ENCODE measurements at places on chromosomes 12 and 14.

DNA sequence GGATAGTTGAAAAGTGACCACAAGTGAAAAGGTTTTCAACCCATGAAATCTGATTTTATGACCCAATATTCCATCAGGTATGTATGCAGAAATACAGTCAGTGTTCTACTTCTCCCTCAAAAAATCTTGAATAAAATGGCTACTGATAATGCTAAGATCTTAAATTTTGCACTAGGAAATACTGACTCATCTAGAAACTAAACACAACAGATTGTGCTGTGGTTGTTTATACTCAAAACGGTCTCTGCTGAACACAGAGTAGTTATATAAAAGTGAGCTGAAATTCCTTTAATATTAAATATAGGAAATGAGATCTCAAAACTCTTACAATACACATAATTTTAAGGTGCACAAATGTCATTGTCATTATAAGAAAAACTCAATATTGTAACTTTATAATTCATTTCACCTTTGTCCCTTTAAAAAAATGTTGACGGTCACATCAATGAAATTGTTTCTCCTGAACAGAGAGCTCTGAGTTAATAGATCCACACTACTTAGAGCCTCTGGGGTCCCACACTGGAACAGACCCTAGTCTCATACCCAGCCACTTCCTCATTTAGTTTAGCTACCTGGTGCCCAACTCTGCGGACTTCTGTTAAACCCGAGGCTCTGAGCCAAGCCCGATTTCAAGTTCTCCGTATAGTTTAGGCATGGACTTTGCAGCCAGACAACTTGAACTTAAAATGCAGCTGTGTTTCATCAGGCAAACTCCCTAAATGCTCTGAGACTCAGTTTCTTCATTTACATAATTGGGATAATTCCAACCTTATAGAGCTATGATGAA is 9.3 kb downstream of the COCH start:
- ATAC-seq, result no peak
- H3K27ac ChIP-seq, result no peak overlapping the region
- no peaks in the 10 kb centered on the region for H3K36me3 ChIP-seq
- H3K4me1 ChIP-seq, result no peaks in the 10 kb centered on the region

DNA sequence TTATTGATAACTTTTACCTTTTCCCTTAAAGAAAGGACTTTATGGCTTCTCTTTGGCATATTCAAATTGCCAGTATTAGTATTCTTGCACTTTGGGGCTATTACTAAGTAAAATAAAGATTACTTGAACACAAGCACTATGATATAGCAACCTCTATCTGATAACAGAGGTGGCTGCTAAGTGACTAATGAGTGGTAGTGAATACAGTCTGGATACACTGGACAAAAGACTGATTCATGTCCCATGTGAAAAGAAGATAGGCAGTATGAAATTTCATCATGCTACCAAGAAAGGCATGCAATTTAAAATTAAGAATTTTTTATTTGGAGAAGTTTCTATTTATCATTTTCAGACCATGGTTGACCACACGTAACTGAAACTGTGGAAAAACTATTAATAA is 399.9 kb downstream of the FSCB start:
- H3K27me3 ChIP-seq, result no peaks in the 10 kb centered on the region
- no peak overlapping the region for H3K4me3 ChIP-seq
- no peaks in the 10 kb centered on the region for H3K36me3 ChIP-seq
- no peaks in the 10 kb centered on the region for H3K4me1 ChIP-seq
- ATAC-seq, result no peak

DNA sequence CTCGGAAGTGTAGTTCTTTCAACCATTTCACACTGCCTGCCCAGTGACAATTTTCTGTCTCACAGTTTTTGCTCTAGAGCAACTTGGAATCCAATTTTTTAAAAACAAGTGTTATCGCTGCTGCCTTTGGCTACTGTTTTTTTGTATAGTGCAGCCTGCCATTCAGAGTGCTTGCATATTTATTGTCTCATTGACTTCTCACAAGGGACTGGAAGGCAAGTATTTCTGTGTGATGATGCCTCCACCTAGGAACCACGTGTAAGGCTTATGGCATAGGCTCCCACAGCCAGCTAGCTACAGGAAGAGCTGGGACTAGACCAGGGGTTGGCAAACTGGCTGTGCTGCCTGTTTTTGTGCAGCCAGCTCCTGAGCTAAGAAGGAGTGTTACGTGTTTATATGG is 903 bp downstream of the PARPBP start:
- no peaks in the 10 kb centered on the region for H3K27me3 ChIP-seq
- peaks cover 25% of the 10 kb centered on the region for H3K36me3 ChIP-seq
- ATAC-seq, result no peak
- H3K4me1 ChIP-seq, result peaks cover 6% of the 10 kb centered on the region
- H3K4me3 ChIP-seq, result peak overlapping the region; percentile 97

- peaks cover 87% of the 10 kb centered on the region for H3K4me1 ChIP-seq
- no peaks in the 10 kb centered on the region for H3K36me3 ChIP-seq
- peaks cover 8% of the 10 kb centered on the region for H3K27me3 ChIP-seq
Observed at GRCh38 chr14:95487669-95488084, 28.8 kb downstream of the SYNE3 start.

GRCh38 chr12:21881965-21882364 is 59.3 kb downstream of the ABCC9 start:
- no peak overlapping the region for H3K4me3 ChIP-seq
- H3K36me3 ChIP-seq, result no peaks in the 10 kb centered on the region
- H3K27ac ChIP-seq, result no peak overlapping the region
- H3K27me3 ChIP-seq, result no peaks in the 10 kb centered on the region

- no peak overlapping the region for H3K4me3 ChIP-seq
- no peaks in the 10 kb centered on the region for H3K4me1 ChIP-seq
- peaks cover 20% of the 10 kb centered on the region for H3K27me3 ChIP-seq
- H3K27ac ChIP-seq, result no peak overlapping the region
- H3K36me3 ChIP-seq, result no peaks in the 10 kb centered on the region
Observed at GRCh38 chr12:105288311-105288996, 42.0 kb upstream of the C12orf75 start.

DNA sequence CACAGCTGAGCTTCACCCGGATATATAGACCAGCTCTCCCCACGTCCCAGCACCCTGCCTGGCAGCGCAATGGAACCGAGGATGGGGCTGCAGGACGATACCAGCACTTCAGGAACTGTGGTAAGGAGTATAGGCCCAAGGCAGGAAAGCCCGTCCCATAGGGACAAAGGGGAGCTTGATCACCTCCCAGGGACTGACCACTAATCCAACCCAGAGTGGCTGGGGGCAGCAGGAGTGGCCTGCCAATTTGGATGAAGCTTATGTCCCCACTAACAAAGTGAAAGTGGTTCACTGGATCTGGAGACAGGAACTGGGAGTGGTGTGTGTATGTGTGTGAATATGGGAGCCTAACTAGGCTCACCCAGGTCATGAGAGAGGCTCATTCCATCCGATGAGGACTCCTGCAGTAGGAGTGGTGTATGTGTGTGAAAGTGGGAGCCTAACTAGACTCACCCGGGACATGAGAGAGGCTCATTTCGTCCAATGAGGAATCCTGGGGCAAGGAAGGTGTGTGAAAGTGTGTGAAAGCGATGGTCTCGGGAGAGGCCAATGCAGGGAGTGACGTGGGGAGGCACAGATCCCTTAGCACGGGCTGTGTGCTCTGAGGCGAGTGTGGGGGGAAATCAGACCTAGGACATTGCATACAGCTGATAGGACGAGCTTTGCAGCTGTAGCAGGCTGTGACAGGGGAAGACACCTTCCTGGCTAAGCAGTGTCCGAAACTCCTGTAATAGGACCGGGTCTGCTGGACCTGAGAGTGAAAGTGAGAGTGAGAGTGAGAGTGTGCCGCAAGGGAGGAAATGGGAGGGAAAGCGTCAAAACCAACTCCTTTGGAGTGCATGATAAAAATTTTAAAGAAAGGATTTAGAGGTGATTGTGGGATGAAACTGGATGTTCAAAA is 25.7 kb downstream of the KLRK1 start:
- peak overlapping the region; percentile 100 for H3K27ac ChIP-seq
- H3K36me3 ChIP-seq, result no peaks in the 10 kb centered on the region
- H3K4me1 ChIP-seq, result peaks cover 40% of the 10 kb centered on the region
- peak; percentile 73 for ATAC-seq
- H3K27me3 ChIP-seq, result no peaks in the 10 kb centered on the region

GRCh38 chr12:53624956-53625355 is 1.2 kb downstream of the ATF7 start:
- H3K4me1 ChIP-seq, result peaks cover 60% of the 10 kb centered on the region
- no peak for ATAC-seq
- peak overlapping the region; percentile 69 for H3K4me3 ChIP-seq
- H3K36me3 ChIP-seq, result no peaks in the 10 kb centered on the region
- no peaks in the 10 kb centered on the region for H3K27me3 ChIP-seq

DNA sequence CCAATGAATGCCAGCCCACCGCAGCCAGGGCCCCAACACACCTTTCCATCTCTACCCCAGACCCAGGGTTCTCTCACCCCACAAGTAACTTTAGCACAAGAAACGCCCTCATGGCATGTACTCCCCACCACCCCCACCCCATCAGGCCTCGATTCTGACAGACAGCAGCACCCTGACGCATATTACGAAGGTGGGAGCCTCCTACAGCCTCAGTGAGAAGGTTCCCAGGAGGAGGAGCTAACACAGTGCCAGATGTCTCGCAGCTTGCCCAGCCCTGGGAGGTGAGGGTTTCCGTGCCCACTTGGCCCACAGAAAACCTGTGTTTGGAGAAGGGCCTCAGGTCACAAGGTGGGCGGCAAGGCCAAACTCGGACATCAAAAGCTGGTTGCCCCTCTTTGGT is 32.4 kb downstream of the CCDC88C start:
- no peak overlapping the region for H3K27ac ChIP-seq
- no peaks in the 10 kb centered on the region for H3K4me1 ChIP-seq
- no peaks in the 10 kb centered on the region for H3K36me3 ChIP-seq
- no peaks in the 10 kb centered on the region for H3K27me3 ChIP-seq
- H3K4me3 ChIP-seq, result no peak overlapping the region

- no peak for ATAC-seq
- H3K27ac ChIP-seq, result no peak overlapping the region
- H3K36me3 ChIP-seq, result no peaks in the 10 kb centered on the region
- no peaks in the 10 kb centered on the region for H3K27me3 ChIP-seq
- H3K4me1 ChIP-seq, result no peaks in the 10 kb centered on the region
- no peak overlapping the region for H3K4me3 ChIP-seq
Observed at GRCh38 chr12:101172316-101172715, 37.7 kb downstream of the SLC5A8 start.
